ENCODE measurements at places on chromosomes 12 and 14.

DNA sequence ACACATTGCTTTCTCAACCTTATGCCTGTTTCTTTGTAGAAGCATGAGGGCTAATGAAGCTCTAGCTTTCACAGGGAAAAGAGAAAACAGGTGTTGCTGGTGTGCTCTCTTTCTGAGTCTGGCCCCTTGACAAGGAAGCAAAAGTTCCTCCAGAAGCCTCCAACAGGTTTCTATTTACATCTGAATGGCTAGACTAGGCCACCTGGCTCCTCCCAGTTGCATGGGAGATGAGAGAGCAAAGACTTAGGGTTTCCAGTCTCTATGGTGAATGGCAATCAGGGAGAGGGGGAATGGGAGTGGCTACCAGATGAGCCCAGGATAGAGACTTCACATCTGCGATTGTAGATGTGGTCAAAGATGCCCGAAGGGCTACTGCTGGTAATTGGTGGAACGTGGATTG is 138.1 kb upstream of the PLXNC1 start:
- DNase-seq = no peak

GRCh38 chr12:42507565-42507964 is 82.0 kb downstream of the PRICKLE1 start:
- no peak for DNase-seq

DNA sequence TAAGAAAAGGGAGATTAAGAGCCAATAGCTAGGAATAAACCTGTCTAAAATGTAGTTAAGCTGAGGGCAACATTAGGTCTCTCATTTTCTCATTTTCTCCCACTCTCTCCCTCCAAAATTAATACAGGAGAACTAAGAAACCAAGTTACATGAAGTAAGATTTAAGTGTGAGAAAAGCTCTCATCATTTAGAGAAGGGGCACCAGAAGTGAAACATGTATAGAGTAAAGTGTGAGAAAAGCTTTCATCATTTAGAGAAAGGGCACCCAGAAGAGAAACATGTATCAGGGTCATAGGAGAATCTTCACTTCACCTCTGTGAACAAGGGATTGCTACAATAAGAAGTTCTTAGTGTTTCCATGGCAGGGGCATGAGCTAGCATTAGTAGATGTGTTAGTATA is 132.4 kb upstream of the CNTN1 start:
- DNase-seq = no peak

GRCh38 chr14:24103451-24103850 is 9.3 kb downstream of the PCK2 start:
- no peak for DNase-seq

DNA sequence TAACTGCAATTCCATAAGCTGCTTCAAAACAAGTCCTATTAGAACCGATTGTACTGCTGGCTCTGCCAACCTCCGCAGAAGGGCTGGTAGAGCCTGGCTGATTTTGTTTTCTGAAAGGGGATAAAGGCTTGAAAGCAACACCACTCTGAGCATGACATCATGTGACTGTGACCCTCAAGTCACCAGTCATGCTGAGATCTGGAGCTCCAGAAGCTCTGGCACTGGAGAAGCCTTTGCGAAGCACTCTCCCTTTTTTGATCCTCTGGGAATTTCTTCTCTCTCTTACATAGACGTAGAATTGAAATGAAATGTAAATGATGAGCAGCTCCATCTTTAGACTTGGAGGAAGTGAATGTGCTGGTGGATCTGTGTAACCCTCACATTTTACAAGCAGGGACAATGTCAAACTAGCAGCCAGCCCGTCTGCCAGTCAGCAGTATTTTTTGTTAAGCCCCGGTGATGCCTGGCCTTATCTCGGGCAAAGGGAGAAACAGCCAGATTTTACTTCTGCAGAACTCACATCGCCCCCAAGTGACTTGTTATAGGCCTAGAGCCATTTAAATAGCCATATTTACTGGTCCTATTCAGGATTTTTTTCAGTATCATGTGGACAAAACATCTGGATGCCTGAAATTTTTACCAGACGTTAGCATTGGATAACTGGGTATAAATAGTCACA is 112.1 kb upstream of the NPAS3 start:
- no peak for DNase-seq

DNA sequence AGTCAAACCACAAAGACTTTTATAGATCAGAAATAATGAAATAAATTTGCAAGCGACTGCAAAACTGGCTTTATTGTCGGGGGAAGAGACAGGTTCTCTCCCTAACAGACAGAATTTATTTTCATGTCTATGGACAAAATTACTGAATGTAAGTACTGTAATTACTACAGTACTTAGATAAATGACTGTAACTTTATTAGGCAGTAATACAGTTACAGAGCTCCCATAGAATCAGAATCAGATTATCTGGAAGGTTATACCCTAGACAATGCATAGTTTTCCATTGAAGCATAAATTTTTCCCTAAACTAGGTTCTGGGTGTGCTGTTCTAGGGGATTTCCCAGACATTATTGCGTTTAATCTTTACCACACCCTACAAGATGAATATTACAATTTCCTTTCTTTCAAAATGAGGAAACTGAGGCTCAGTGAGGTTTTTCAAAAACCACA is 114.2 kb downstream of the C12orf75 start:
- DNase-seq = no peak

DNA sequence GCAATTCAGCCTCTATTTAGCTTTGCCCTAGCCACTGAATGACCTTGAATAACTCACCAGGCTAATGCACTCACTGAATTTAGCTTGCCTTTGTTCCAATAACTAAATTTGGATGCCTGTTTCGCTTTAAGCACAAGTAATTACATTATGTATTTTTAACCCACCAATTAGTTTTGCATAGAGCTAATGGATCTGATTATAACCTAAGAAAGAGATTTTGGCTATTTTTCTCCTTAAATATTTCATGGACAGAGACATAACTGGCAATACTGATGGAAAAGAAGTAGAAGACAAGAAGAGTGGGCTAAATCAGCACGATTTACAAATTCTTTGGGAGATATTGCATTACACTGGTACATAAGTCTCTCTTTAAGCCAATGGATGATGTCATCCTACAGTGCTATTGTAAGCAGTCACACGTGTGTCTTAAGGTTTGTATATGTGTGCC is 85.7 kb downstream of the AKAP6 start:
- DNase-seq = no peak

GRCh38 chr12:57096099-57096572 is 7.2 kb downstream of the NAB2 start:
- DNase-seq = no peak

DNA sequence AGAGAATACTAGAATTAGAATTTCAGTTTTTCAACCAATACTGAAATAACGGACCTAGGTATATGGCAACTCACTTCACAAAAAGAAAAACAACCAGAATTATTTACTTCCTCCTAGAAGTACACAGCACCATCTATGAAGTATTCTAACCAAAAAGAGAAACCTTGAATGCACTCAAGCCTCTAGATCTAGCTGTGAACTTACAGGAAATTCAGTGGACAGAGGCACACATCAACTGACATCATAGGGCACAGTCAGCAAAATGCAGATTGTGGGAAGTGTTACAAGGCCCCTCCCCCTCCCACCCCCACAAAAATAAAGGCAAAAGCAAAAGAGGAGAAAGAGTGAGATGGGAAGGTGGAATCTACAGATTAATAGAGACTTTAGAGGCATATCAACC is 102.4 kb downstream of the TMTC1 start:
- no peak for DNase-seq

DNA sequence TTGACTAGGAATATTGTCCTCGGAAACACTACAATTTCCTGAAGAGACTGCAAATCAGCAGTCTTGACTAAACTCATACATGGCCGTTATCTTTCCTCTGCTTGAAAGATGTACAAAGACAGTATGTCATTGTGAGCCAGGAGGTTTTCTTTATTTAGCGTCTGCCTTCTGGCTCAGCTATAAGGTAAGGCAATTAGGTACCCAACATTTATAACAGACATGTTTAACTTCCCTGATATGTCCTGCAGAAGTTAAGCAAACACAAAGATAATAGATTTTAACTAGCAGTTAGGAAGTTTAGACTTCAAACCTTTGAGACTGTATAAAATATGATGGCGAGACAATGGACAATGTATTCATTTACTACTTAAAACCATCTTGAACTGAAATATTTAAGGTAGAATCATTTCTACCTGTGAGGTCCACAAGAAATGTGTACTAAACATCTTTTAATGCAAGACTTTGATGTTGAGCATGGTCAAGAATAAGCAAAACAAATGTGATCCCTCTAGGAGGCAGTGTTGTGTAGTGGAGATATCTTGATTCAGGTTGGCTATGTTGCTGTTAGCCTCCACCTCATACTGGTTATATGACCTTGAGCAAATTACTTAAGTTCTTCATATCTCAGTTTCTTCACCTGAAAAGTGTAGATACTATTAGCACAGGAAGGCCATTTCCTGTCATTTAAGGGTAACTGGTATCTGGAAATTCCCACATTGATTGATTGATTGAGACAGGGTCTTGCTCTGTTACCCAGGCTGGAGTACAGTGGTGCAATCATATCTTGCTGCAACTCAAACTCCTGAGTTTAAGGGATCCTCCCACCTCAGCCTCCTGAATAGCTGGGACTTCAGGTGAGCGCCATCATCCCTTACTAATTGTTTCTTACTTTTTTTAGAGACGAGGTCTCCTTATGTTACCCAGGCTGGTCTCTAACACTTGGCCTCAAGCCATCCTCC is 96.3 kb upstream of the EEA1 start:
- DNase-seq = no peak

DNA sequence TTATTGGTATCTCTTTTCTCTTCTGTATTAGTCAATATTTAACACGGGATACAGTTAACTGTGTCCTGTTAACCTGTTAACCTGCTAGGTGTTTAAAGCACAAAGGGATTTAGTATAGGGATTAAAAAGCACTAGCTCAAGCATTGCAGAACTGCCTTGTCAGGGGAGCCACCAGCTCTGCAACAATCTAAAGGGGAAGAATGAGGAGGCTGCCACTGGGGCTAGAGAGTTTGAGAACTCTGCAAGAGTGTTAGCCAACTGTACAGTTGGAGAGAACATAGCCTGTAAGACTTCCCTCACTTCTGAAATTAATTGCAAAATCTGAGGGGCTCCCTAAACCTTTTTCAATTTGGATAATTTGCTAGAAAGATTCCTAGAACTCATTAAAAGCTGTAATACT is 6.5 kb upstream of the VRK1 start:
- DNase-seq = no peak

GRCh38 chr14:24182110-24182882 is 6.3 kb downstream of the IPO4 start:
- DNase-seq = no peak

DNA sequence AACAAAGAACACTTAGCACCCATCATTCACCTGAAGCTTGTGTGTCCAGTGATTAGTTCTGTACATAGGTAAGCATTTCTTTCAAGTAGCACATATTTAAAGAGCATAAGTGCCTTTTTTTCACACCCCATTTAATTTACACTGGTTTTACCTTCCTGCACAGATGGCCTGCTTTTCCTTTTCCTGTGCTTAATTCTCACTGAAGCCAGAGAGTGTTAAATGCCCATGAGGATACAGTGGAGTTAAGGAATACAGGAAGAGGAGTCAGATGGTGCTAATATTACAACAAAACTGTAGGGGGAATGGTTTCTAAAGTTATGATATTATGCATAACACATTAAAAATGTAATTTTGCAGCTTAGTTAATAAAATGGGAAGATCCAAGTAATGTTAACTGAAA is 31.0 kb upstream of the SLC38A1 start:
- no peak for DNase-seq

DNA sequence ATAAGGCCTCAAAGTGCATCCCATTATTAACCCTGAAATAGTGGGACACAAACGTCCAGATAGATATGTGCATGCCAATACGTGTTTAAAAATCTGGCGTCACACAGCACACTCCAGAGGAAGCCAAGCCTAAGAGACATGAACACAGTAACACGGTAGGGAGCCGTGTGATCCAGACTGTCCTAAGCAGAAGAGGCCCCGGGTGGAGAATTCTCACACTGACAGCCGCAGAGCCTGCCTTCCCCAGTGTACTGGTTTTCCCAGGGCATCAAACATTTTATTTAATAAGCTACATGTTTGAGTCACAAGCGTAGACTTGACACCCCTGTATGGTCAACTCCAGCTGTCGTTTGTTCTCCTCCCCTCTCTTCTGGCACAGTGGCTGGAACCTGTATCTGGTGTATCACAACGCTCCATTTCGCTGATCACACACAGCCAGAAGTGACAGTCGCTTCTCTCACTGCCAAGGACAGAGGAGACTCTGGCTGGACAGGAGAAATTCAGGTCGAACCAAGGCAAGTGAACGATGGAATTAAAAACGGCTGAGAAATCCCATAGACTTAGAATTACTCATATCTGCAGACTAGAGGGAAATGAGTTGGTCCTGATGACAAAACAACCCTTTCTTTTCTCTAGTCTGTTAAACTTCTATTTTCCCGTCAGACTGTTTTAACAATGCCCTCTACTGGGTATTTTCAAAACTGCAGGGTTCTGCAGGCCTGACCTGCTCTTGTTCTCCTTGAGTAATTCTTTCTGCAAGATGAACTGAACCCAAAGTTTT is 359.9 kb downstream of the RGS6 start:
- DNase-seq = no peak

- no peak for DNase-seq
Observed at GRCh38 chr14:61090432-61091216, 109.6 kb downstream of the SLC38A6 start.

DNA sequence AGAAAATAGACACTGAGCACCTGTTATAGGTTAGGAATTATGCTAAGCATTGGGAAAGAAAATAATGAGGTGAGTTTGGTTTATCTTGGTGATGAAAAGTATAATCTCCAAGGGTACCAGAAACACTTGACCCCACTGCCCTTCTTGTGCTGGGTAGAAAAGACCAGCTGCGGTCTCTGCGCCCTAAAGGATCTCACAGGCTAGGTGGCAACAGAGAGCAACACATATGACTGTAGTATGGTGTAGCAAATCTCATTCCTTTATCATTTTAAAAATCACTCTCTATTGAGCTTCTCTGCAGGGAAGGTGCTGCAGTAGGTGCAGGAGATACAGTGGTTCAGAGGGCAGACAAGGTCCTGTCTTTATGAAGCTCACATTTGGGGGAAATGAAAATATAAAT is 26.1 kb downstream of the NRXN3 start:
- no peak for DNase-seq

DNA sequence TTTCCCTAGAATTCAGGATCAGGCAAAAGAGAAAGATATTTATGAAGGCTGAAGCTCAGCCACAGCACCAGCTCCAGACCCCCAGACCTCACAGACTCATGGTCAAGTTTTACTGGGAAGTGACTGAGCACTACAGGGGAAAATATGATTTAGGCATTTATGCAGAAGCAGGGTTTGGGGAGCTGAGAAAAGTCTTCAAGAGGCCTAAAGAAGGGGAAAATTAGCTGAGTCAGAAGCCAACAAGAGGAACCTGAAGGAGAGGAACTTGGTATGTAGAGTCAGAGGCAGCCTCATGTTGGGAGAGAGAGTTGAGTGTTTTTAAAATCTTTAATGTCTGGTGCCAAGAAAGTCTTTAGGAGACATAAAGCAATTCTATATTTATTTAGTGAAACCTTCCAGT is 63.0 kb downstream of the FOS start:
- DNase-seq = no peak
